ENCODE measurements at places on chromosomes 2 and 18.

DNA sequence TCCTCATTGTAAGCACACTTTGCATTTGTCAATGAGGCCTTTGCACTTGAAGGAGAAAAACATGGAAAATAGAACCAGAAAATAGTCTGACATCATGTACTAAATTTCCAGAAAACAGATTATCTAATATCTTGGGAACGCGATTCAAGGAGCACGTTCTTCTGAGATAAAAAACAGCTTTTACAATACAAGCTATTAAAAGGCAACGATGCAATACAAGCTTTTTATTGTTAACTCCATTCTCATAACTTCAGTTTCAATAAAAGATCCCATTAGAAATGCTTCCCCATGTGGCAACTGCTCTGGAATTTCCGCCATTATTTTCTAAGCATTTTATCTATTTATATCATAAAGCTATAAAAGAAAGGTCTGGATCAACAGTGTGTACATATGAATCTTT lies 40.3 kb downstream of the NRXN1 start:
- DNase-seq: no peak

GRCh38 chr2:62412347-62412742 lies 93.7 kb downstream of the TMEM17 start:
- peak; percentile 33 for DNase-seq

DNA sequence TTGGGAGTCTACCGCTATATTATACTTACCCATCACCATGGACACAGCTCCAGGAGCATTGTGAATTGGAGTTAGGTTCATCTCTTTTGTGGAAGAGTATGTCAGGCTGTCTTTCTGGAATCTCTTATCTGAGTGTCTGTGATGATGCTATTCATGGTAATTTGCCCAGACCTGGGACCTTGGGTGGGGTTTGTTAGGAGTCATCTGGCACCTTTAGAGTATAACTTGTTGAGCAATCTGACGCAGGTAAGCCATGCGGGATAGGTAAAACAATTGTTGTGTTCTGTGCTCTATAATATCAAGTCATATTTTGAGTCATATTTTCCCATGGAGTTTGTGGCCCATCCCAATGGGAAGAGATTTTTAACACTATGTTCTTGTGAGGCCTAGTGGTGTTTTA lies 49.7 kb upstream of the MAPRE2 start:
- no peak for DNase-seq

DNA sequence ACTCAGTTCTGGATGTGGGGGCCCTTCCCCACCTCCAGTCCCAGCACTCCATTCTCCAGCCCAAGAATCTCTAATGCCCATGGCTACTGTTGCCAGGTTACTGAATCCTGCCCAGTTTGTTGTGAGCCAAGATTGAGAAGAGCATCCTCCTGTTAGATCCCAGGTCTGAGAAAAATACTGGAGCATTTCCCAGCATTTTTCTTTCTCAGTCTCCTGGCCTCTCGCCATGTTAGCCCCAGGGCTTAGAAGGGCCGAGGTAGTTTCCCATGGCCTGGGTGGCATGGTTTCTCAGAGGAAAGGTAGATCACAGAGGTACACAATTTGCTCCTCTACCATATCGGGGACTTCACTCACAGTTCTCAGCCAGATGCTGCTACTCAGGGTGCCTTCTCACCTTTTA lies 135.7 kb downstream of the OTX1 start:
- no peak for DNase-seq
